CD4-positive, alpha-beta T cell treated with Interleukin-6 for 4 hours (primary cell): ENCODE measurements at places on chromosomes 7 and 10.

DNA sequence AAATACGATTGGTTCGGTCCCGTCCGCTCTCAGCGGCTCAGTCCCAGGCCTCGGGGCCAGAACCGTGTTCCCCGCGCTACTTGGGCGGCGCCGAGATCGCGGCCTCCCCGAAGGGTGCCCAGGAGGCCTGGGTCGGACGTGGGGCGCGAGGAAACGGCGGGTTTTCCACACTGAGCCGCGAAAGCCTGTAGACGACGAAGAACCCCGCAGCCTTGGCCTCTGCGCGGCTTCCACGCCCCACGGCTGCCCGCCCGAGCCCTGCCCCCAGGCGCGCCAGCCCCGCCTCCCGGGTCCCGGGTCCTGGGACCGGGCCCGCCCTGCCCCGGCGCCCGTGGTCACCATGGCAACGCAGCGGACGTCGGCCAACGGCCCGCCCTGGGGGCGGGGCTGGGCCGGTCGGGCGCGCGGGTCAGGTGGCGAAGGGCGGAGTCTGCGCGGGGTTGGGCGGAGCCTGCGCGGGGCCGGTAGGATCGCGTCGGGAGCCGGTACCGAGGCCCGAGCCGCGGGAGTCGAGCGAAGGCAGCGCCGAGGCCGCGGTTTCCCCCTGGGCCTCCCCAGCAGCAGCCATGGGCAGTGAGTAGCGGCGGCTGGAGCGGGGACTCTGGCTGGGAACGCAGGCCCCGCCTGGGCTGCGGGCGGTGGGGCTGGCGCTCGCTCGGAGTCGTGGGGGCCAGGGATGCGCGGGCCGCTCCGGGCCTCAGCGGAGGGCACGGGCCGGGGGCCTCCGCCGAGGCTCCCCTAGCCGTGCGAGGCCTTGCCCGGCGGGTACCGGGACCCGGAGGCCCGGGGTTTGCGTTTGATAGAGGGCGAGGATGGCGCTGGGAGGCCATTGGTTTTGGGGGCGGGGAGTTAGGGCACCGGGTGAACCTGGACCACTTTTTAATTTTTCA is at the start of gene SEC61A2:
Gene SEC61A2, plus strand, starts transcription at position 456 of the 890 bp plus-strand sequence. Its CDS starts 111 bp downstream, at position 567.
- DNase-seq, result peak; percentile 99

DNA sequence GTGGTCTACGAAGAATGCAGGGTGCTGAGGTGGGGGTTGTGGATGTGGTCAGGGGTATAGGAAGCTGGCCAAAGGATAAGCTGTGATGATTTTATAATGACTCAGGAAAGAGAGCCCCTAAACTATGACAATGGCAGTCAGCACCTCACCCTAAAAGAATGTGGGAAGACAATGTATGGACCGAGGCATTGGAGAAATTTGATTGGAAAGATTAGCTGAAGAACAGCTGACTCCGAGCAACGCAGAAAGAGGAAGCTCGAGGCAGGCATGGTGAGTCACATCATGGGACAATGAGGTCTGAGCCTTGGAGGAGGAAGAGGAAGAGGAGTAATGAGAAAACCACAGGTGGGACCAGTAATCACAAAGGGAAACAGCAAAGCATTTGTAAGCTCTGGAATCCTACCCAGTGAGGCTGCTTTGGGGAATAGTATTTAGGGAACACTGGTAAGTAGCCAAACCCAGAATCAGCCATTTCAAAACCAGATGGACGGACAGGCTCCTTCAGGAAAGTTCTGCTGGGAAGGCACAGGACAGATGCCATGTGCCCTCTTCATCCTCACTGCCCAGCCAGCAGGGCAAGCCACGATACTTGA is 295.4 kb downstream of the PRPF18 start:
- no peak for DNase-seq

DNA sequence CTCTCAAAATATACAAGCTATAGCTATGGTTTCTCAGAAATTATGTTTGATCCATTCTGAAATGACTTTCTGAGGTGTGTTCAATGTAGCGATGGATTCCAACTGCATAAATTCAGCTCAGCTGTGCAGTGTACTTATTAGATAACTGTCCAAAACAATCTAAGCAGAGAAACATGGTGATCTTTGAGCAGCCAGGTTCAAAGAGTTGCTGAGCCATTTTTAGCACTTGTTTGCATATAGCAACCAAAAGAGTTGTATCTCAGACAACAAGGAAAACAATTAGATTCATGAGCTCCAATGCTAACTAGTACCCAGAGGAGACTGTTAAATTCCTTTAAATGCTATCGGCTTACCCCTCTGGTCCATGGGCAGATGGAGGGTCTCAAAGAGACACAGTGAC is 15.9 kb upstream of the KCNIP2 start:
- no peak for DNase-seq

GRCh38 chr7:95198863-95199262 is 125.5 kb downstream of the PON1 start:
- no peak for DNase-seq

DNA sequence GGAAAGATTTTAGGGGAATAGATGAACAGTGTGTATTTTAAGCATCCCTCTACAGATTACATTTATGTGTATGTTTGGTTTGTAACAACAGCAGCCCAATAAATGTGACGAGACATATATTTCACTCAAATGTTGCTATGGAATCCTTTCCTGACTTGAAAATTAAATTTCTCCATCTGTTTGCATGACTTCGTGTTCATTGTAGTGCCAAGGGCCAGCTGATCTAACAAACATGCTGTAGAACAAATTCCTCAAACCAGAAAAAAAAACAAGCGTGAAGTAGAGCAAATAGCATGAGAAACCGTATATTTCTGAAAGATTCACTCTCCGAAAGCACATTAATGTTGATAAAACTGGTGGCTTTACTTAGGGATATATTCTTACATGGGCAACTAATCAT is 87.8 kb downstream of the NRCAM start:
- DNase-seq, result no peak

- no peak for DNase-seq
Measured at GRCh38 chr10:29266641-29267040, 22.2 kb upstream of the LYZL1 start.

DNA sequence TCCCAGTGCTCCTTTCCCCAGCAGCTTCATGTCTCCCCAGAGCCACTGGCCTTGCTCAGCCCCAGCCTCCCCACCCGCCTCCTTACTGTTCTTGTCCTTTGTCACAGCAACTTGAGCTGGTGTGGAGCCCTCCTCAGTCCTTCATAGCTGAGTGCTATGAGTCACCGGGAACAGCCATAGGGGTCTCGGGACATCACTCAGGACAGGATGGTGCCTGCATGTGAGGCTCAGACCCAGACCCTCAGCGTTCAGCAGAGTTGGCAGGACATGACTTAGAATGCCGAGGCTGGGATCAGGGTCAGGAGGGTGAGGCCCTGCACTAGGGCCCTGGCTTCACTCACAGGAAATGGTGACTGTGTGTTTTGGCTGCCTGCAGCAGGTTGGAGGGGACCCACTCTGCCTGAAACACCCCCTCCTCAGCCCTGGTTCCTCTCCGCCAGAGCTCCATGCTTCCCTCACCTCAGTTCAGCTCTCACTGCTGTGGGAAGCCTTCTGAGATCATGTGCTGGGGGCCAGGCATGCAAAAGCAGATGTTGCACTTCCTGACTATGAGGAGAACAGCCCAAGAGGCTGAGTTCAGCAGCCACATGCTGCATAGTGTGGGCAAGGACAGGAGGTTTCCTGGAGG is 40.7 kb upstream of the GJD4 start:
- DNase-seq, result no peak

DNA sequence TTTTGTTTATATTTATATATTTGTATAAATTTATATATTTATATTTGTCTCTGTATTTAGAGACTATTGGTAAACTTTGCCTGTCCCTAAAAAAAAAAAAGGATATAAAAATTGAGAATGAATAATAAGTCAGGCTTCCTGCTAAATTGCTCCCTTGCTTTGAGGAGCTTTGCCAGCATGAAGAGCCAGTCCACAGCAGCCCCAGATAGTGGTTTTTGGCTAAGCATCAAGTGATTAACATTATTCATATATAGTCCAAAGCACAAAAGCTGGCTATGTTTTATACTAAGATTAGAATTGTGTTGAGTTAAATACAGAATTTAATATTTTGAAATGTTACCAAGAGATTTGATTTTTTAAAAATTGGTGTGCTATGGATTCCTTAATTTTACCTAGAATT is 264.9 kb upstream of the FERD3L start:
- no peak for DNase-seq

GRCh38 chr7:132656846-132657776 is 80.8 kb upstream of the PLXNA4 start:
- no peak for DNase-seq

DNA sequence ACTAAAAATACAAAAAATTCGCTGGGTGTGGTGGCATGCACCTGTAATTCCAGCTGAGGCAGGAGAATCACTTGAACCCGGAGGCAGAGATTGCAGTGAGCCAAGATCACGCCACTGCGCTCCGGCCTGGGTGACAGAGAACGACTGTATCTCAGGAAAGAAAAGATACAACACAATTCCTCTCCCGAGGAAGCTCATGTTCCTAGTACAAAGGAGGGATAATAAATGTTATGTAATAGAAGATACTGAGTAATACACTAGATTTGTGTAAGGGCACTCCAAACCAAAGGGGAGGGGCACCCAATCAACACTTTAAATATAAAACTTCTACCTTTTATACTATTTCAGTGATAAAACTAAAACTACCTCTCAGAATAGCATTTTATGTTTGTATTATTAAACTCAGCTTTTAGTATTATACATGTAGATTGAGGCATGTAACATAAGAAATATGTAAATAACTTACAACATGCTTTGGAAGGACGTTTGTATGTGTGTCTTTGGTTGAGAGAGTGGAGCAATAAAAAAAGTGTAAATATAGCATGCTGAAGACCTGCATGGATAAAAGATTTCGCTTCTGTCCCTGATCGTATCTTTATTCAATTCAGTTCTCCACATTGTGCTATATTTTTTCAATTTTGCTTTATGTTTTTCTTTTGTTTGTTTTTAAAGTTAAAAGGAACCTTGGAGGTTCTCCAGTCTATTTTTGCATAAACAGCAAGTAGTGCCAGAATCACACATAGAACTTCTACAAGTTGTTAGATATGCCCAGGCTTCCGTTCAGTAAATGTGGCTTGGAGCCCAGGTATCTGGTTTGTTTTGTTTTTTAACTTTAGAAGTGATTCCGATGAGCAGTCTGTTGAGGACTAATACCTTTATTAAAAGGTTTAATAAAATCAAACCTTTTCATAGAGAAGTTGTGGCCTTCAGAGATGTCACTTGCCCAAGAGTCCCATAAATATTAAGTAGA is 71.9 kb downstream of the WAC start:
- DNase-seq, result no peak

DNA sequence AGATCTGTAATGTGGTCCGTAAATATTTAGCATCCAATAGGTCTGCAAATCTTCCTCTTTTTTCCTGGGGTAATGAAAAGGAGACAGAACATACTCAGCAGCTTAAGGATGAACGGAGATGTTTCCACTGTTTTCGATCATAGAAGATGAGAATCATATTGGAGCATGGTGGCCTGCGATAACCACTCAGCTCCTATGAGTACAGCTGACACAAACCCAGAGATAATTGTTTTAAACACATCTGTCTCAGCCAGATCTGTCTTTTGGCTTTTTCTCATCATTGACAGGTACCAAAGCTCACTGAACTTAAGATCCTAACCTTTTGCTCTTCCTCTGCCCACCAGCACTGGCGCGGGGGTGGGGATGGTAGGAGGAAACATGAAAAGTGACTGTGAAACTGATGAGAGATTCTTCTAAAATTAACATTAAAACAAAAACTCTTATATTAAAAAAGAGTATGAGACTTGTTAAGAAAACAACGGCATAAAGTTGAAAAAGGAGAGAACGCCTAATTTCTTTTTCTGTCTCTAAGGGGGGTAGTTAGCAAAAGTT is 71.0 kb downstream of the SVOPL start:
- no peak for DNase-seq

GRCh38 chr10:29470843-29471543 is 163.8 kb downstream of the SVIL start:
- no peak for DNase-seq

GRCh38 chr7:135375908-135376699 is 133.8 kb downstream of the CNOT4 start:
- no peak for DNase-seq

DNA sequence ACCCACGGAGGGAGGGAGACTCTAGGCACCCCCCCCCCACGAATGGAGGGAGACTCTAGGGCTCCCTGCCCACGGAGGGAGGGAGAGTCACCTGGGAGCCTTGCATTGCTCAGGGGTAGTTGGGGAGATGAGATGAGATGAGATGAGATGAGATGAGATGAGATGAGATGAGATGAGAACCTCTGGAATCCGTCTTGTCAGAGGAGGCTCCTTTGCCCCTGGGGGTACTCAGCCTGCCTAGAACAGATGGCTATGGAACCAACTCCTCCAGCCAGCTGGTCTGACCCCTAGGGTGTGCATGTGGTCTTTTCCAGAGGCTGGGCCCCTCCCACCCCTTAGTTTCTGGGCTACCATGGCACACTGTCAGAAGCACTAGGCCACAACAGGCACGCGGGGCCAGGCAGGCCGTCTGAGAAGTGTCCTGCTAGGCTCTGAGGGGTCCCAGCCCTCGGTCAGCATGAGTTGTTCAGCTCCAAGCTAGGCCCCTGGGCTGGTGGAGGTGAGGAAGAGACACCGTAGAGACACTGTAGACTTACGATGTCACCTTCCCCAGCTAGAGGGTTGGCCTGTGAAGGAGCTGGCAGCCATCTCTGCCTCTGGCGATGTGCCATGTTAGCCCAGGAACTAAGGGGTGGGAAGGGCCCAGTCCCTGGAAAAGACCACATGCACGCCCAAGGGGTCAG is 8.8 kb downstream of the TSPAN15 start:
- no peak for DNase-seq

DNA sequence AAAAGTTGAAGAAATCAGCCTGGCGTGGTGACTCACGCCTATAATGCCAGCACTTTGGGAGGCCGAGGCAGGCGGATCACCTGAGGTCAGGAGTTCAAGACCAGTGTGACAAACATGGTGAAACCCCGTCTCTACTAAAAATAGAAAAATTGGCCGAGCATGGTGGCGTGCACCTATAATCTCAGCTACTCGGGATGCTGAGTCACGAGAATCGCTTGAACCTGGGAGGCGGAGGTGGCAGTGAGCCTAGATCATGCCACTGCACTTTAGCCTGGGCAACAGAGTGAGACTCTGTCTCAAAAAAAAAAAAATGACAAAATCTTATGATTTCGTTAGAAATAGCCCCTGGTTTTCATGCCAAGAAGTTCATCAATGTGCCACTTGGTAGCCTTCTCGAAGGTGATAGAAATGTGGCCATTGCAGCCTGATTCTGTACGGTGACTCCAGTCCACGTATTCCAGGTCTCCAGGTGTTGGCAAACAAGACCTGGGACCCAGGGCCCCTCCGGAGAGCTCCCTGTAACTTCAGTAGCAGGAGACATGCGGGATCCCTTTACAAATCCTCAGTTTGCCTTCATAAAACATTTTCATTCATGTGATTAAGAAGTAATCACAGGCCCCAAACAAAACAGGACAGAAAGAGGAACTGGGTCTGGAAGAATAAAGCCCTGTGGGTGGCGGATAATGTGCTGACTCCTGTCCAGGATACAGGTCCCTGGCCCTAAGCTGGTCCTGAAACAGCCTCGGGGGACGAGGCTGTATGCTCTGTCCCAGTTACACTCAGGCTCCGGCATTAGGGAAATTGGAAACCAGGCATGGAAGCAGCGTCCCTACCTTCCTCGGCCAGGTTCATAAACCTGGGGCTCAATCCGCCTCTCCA is 207.3 kb upstream of the SH2B2 start:
- no peak for DNase-seq
